ENCODE measurements at places on chromosomes 7 and 10.

- peak; percentile 62 for DNase-seq
Observed at GRCh38 chr7:44561962-44562621, 11.6 kb downstream of the DDX56 start.

DNA sequence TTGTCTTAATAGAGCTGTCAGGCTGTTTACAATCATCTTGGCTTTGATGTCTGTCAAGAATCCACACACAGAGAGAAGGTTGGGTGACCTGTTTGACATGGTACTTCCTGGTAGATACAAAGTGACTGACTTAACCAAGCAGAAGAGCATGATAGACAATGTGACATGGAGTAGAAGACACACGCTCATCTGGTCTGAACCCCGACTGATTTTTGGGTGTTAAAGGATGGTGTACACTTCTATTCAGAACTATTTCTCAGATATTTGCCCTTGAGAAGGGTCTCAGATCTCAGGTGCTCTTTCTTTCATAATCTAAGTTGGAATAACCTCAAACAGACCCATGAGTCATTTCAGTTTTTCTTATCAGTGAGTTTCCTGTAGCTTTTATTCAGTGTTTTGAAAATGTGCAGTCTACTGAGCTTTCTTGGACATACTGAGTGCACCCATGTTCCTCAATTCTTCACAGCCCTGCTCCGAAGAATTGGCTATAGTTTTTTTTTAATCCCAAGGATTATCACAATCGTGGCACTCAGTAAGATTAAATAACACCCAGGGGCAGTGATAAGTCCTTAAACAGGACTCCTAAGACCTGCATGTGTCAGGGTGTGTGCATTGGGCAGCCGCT, 46.4 kb upstream of the NXPH1 start:
- DNase-seq = no peak

DNA sequence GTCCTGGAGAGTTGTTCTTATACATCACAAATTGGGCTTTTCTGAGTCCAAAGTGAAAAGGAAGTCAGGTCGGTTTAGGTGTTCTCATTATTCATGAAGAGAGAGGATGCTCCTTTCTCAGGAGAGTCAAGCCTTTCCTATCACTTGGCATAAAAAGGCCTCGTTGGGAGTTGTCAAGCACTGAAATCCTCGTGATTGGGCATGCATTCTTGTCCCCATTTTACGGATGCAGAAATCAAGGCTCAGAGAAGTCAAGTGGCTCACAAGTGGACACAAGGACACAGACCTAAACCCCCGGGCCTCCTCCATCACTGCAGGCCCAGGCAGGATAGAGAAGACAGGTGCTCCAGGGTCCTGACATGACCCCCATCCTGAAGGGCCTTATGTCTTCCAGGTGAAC, 8.5 kb downstream of the RBP3 start:
- DNase-seq = no peak

DNA sequence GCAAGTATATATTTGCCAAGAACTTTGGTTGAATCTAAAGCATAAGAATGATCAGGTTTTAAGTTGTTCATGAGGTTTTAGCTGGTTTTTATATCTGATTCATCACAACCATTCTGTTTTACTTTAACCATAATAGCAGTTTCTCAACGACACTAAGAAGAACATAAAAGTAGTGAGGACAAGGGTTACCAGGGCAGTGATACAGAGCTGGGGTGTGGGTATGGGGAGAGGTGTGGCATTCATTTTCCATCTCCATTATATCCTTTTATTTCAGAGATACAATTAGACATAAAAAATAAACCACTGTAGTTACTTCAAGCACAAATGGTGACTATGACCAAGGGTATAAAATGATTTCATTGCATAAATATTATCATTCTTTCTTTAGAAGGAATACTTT, 149.8 kb upstream of the STEAP4 start:
- no peak for DNase-seq

- DNase-seq = no peak
Observed at GRCh38 chr10:28181478-28182096, 121.3 kb downstream of the MPP7 start.

DNA sequence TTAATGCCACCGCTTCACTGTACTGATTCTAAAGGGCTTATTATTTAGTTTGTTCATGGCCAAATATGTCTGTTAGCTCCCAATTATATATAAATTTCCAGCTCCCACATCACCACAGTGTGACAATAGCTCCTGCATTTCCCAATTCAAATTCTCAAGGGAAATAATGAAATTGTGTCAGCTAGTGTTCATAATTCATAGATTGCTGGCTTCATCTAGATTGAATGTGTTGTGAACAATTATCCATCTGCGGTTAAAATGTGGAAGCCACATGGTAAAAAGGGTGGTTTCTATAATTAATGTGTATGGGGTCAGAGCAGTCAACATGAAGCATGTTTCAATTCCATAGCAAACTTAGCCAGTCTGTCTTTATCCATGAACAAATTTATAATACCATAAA, 154.3 kb downstream of the SEMA3E start:
- no peak for DNase-seq

DNA sequence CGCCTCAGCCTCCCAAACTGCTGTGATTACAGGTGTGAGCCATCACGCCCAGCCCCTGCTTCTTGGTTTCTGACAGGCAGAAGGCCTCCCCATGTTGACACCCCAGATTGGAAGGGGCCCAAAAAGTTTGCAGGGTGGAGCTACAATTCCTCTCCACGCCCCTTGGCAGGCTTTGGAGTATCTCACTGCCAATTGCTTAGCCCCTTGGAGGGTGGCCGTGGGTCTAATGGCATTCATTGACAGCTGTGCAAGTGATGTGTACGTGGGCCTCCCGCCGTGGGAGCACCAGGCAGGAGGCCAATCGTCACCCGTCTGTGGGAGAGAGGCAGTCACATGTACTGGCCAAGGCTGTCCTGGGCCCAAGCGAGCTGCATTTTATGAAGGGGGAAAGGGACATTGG, 73.7 kb upstream of the PPIF start:
- DNase-seq = no peak

DNA sequence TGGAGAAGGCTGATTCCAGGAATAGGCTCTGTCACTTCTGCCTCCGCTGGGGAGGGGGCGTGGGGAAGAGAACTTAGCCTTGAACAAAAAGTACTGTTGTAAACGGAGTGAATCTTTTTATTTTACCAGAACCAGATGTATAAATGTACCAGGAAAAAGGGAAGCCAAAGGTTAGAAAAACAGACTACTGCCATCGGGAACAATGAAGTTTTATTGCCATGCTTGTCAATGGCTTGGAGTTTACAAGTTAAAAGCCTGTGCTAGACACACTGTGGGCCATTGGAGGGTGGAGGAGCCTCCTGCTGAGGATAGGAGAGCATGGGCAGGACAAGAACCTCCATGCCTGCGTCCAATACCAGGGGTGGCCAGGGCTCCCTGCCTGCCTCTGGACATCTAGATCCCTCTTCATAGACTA, 161.7 kb upstream of the LYZL2 start:
- DNase-seq = no peak

GRCh38 chr10:61592581-61592980, 70.1 kb upstream of the CABCOCO1 start:
- DNase-seq = no peak

DNA sequence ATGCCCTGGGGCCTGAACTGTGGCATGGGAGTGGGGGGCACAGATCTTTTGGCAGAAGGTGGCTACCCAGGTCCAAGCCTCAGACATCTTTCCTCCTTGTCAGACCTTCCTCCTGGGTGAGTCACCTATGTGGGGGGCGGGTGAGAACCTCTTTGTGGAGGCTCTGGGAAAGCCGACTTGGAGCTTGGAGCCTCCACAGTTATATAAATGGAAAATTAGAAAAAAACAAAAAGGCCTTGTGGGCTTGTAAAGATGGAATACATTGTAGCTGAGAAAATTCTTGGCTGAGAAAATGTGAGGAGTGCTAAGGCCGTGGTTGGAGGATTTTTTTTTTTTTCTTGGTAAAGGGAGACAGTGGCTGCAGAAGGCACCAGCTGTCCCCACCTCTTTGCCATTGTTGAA, 292.5 kb downstream of the CCDC3 start:
- no peak for DNase-seq

GRCh38 chr7:155721056-155721455, 76.6 kb downstream of the RBM33 start:
- no peak for DNase-seq

GRCh38 chr10:63504145-63504881, 16.9 kb upstream of the REEP3 start:
- DNase-seq = no peak

- DNase-seq = no peak
Observed at GRCh38 chr7:71133856-71134255, 1.9 kb downstream of the GALNT17 start.

DNA sequence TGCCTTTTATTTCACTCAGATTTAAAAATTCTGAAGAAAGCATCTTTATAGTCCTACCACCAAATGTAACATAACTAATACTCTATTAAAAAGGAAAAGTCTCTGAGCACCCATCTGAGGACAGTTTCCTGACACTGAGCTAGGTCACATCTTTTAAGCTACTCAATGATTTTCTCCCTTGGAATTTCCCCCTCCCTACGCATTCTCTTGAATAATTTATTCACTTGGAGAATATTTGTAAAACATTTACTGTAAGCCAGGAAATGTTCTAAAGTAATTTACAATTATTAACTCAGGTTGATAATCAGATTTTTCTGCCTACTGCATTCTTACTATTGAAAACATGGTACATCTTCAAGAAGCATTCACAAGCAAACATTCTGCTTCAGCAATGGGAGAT, 297.2 kb upstream of the VSTM2A start:
- DNase-seq = no peak

DNA sequence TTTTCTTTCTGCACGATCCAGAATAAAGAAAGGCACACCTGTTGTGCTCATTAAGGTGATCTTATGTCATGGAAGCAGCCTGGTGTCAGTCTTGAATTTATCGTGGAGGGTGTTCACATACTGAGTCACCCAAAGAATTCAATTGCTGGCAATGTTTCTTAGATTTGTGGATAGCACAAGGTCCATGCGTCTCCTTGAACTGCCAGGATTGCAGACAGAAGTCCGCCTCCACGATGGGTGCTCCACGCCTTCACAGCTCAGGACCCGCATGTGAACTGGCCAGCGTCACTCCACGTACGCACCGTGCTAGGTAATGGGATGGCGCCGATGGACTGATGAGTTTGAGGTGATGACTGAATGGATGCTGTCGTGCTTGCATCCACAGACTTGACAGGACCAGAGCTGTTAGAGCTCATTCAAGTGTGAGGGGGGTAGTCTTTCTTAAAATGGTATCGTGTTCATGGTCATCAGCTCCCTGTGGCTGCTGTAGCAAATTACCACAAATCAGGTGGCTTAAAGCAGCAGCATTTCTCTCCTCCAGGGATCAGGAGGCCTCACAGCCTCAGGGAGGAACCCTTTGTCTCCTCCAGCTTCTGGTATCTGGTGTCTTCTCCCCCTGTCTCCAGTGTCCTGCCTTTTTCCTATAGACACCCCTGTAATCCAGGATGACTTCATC, 65.4 kb upstream of the DNAJB6 start:
- no peak for DNase-seq

GRCh38 chr10:132336064-132336746, 4.2 kb downstream of the LRRC27 start:
- DNase-seq = no peak

DNA sequence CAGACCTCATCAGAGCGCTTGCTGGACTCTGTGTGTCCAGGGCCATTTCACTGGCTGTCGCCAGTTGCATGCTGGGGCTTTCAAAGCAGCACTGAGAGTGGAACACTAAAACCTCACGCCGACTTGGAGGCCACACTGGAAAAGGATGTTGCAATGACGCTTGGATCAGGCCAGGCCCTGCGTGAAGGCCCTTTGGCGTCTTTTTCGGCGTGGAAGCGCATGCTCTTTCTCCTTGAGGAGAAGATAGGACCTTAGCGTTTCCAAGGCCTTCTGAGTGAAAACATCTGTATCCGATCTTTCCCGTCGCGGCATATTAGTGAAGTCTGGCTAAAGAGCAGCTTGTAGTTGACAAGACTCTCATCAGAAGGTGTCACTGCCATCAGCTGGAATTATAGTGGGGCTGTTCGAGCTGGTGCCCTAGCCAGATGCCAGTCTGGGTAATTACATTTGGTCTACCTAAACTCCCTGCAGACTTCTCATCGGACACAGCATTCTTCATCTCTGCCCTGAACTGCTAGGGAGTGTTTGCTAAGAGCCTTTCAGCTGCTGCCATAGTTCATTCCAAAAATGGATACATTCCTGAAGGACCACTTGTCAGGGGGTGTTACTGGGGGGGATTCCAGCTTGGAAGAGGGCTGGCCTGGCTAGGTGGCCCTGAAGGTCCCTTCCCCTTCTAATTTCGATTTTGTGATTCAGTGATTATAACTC, 167.7 kb upstream of the TCF7L2 start:
- DNase-seq = no peak

DNA sequence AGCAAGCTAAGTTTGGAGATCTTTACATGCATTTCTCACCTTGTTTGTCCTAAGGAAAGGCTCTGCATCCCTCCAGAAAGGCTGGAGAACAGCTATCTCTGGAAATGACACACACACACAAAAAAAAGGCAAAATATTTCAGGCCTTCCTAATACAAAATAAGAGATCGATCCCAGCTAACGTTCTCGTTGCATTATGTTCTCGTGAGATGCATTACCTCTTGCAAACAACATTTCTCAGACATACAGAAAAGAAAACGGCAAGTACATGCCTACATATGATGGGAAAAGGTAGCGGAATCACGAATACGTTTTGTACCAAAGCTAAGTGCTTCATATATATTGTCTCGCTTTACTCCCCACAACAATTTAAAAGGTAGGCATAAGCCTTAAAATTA, 488 bp downstream of the MTERF1 start:
- DNase-seq = no peak

DNA sequence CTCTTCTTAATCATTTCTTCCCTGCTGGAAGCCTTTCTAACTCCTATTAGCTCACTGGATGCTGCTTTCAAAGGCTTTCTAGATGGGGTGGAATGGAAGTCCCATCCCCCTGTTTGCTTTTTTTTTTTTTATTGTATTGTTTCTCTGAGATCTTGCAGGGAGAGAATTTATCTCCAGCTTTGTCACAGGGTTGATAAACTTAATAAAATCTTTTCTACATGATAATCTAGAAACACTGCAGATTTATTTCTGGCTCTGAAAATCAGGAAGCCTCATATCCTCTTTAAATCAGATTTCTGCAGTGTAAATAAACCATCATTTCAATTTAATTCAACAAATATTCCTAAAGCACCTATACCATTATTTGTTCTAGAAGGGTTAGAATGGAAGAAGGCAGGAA, 37.2 kb upstream of the CHCHD3 start:
- no peak for DNase-seq

GRCh38 chr7:107169120-107170050, 582 bp downstream of the HBP1 start:
- peak; percentile 99 for DNase-seq
